ENCODE measurements at places on chromosomes 5 and 9.

DNA sequence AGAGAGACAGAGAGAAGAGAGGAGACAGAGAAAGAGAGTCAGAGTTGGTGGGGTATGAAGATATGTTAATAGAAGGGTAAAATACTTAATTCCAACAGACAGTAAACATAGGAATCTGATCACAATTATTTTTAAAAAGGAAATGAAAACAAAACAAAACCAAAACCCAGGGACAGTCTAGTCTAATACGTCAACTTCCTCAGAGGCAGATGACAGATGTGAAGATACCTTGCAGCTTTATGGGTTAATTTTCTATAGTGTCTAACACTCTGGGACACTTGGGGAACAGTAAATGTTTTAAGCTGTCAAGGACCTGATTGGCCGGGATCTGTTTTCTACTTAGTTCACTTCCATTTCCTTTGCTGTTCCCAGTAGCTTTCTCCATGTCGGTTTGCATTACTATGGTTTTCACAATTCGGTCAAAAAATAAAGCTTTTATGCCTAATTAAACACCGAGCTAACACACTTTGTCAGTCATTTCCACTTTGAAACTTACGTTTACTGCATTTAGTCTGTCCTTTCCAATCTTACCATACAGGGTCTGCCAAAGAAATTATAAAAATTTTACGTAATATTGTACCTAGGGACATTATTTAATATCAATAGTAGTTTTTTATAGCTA lies 216.5 kb downstream of the MCTP1 start:
- no peak for DNase-seq

DNA sequence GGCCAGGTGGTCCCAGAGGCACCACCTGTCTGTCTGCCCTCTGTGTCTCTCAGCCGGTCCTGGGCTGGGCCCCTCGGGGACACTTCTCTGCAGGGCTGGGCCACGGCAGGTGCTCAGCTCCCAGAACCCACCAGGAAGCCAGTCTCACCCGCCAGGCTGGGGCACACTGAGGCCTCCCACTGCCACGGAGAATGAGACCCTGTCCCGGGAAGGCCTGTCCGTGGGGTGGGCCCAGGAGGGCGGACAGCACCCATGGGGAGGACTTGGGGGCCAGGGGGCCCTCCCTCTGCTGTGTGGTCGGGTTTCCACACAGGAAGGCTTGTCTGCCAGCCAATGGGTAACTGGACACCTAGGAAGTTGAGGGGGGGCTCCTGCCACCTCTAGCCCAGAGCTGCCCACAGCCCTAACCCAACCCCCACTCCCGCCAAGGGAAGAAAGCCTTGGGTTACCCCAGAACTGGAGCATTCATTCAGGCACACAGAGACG lies 4.1 kb upstream of the TUBB4B start:
- no peak for DNase-seq

DNA sequence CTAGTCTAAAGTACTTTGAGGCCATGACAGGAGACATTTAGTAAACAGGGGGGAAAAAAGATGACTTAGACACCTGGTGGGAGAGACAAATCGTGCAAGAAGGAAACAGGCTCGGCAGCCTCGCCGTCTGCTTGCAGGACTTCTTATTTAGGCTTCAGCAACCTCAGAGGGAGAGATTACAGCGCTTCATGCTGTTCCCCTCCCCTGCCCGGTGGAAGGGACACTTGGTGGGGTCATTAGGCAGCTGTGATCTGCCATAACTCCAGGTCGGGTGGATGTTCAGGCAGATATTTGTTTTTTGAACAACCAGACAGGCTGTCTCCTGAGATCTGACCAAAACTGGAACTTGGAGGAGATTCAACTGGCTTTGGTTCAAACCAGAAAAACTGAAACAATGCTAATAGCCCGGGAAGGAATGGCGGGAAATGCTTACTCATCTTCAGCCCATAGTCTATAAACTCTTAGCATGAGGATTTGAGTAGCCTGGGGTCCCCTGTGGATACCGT lies 38.1 kb upstream of the CD180 start:
- no peak for DNase-seq

- no peak for DNase-seq
Observed at GRCh38 chr5:107551088-107551487, 119.6 kb downstream of the EFNA5 start.

DNA sequence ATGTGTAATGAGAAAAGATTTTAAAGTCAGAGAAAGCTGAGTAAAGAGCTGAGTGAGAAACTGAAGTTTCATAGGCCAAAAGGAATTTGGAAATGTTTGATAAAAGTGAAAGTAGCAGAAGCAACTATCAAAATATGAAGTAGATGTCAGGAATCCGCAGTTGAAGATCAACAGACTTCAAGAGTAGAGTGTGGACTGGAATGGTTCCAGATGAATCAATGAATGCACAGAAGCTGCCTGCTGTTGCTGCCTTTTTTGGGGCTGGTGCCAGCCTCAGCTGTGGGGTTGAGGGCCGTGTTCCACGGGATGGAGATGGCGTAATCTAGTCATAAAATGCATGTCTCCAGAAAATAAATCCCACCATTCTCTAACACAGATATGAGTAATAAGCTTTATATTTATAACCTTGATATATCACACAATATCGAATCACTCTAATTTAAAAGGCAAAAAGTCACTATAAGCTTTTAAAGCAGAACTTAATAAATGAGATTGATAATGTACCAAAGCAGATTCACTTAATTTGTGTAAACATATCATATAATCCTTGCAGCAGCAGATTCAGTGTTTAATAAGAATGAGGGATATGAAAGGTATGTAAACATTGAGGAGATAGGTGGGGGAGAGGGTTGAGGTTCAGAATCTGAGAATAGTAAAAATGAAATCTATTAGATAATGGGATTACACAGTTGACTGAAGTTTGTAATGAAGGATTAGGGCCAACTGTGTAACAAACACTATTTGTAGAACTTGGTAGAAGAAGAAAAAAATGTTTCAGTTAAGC lies 652.3 kb upstream of the FTMT start:
- DNase-seq = no peak

GRCh38 chr5:87780831-87781760 lies 368.4 kb upstream of the CCNH start:
- DNase-seq = peak; percentile 27

DNA sequence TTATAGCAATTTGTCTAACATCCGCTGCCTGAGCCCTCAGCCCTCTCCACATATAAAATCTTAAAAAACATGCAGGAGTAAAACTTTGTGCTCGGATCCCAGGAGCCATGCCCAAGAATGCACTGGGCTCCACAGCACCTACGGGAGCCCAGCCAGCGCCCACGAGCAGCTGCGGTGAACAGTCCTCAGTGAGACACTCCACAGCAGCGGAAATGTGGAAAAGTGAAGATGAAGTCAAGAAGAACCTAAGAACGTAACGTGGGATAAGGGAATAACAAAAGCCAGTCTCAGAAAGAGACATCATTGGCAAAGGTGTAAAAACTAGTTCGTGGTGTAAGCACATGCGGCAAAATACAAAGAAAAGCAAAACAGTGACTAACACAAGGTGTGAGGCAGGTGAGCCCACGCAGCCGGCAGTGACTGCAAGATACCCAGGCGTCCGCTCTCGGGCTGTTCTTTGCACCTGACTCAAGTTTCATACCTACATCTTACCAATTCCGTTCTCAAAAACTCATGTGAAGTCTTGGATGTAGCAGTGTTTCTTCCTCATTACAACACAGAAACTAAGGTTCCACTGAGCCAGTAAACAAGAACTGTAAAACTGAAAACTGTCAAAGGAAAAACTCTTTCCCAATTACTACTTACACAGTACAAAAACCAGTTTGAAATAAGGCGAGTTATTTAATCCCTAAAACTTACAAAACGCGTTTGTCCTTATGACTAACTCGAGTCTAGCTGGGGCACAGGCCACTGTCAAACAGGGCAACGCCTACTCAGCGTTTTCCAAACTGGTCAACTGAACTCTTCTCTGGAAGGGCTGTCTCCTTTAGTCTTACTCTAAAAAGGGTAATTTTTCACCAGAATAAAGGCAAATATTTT lies 1.7 kb downstream of the CAMSAP1 start:
- peak; percentile 38 for DNase-seq

DNA sequence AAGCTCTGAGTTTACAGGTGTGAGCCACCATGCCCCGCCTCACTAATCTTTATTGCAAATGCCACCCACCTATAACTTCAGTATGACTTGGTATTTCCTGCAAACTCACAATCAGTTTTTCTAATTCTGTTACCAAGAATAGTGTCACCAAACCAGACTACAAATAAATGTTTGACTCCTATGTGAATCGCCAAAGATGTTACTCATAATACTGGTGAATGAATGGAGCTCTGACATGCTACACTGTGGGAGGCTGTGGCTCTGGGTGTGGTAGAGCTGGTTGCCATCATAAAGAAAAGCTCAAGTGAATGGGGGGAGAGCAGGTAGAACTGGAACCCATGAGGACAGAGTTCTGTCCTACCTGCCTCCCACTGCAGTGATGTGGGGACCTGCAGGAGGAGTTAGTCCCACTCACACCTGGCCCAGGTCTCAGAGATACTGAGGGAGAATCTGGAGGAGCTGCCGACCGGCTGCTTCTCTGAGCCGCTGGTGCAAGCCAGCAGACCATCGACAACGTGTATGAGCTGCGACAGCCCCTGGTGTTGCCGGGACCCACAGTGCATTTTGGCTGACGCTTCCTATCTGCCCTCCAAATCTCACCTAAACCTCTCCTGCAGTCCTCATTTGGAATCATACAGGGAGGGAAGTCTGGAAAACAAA lies 95.7 kb downstream of the ENTREP1 start:
- DNase-seq = no peak

DNA sequence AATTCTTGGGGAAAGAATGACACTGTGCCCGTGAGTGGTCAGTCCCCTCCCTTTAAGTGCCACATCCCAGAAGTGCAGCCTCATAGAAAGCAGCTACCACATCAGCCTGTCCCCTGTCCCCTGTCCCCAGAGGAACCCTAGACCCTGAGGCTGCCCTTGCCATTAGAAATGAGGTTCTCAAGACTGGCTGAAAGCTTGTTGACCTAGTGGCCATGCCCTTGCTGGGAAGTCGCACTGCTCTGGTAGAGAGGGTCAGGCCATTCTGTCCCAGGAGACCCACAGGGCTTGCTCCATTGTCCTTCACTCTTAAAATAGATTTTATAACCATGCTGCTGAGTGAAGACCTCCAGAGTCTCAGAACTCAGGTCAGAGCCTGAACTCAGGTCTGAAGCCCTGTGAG lies 184.5 kb downstream of the RGS3 start:
- DNase-seq = no peak

GRCh38 chr9:131473198-131473885 lies 29.4 kb upstream of the POMT1 start:
- no peak for DNase-seq

DNA sequence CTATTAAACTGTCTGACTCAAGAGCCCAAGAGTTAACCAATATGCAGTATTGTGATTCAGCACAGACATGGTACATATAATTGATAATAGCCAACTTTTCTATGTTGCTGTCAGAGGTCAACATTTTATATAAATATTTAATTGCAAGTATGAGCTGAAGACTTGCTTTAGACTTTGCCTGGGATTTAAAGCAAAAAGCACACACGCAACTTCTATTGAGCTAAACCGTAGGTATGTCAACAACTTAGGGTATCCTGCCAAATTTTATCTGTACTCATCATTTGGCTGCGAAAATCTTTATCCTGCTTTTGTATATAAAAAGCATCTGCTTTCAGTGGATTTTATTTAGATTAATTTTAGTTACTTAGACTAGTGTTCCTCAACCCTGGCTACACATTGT lies 27.4 kb downstream of the UHRF2 start:
- no peak for DNase-seq

GRCh38 chr5:31805785-31806400 lies 167.0 kb downstream of the PDZD2 start:
- DNase-seq = no peak

- no peak for DNase-seq
Observed at GRCh38 chr9:130034570-130034969, 8.4 kb downstream of the FNBP1 start.

- no peak for DNase-seq
Observed at GRCh38 chr9:16612627-16613026, 257.8 kb downstream of the BNC2 start.

- DNase-seq = no peak
Observed at GRCh38 chr5:4947893-4948536, 192.1 kb upstream of the ADAMTS16 start.

GRCh38 chr5:89981878-89982773 lies 427.4 kb downstream of the CETN3 start:
- no peak for DNase-seq

DNA sequence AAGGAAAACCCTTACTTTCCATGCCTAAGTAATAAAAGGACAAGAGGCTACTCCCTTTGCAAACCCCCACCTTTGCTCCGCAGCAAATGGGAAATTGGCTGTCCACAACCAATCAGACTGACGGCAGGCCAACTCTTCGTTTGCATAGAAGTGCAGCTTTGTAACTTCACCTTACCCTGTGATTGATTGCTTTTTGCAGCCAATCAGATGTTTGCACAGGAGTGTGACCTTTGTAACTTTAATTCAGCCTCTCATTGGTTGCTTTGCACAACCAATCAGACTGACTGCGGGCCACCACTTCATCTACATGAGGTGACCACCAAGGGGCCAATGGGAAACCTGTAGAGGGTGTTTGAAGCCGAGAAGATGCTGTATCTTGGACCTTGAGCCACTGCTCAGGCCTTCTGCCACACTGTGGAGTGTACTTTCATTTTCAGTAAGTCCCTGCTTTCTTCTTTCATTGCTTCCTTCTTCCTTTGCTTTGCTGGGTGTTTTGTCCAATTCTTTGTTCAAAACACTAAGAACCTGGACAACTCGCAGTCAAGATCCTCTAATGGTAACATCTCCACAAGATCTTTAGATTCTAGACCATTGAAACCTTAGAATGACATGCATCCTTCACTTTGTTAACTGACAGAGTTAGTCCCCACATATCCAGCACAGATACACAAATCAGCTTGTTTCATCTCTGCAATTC lies 51.3 kb upstream of the FREM1 start:
- DNase-seq = no peak

DNA sequence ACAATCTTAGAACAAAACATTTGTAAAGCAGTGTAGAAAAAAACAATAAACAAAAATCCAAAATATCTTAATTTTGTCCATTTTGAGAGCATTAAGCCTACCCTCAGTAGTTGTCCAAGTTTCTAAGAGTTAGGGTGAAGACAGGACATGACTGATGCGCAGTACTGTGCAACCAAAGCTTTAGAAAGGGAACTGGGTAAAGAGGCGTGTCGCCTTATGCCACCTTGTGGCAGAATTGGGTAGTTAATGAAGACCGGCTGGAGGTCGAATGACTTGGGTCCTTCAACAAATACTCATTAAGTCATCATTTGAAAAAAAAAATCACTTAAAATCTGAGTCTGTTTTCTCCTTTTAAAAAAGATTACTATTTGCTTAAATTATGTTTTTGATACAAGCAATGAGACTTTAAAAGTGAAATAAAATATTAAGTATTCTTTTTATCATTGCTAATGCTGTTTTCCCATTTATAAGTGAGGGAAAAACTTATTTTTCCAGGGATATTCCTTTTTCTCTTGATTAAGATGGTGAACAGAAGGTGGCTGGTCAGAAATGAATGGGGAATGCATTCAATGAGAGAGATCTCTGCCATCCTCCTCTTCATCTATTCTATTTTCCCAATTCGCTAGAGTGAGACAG lies 3.5 kb upstream of the RNF20 start:
- peak; percentile 29 for DNase-seq
